ENCODE measurements at places on chromosomes 3 and 15.

DNA sequence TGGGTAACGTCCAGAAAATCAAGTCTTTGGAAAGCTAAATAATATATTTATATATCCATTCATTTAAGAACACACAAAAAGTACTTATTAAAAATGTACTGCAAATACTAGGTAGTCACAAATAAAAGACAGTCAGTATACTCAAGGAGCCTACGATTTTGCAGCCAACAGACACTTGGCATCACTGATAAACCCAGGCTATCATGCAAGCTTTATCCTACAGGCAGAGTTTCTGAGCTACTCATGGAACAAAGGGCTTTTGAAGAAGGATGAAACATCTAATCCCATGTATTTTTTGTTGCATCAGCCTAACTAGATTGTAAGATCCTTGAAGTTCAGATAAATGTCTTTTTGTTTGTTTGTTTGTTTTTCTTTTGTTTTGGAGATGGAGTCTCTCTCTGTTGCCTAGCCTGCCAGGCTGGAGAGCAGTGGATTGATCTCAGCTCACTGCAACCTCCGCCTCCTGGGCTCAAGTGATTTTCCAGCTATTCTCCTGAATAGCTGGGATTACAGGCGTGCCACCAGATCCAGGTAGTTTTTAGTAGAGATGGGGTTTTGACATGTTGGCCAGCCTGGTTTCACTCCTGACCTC, 319.4 kb upstream of the MDFIC2 start:
- DNase-seq = no peak

- peak; percentile 98 for DNase-seq
Measured at GRCh38 chr3:146968204-146968651, 363.1 kb upstream of the PLSCR5 start.

DNA sequence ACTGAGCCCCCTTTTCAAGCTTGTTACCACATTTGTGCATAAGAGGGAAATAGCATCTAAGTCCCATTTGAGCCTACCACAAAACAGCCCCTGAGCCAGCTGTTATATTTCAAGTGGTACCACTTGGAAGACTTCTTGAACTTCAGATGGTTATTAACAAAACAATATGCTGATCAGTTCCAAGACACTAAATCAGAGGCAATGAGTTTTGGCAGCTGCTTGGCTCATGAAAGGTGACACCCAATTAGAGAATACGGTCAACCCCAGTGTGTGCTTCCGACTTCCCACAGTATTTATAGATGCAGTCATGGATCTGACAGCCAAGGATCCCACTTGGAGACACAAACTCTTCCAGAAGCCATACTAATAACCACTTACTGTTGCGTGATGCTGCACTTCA, 469.6 kb upstream of the PPP2R3A start:
- DNase-seq = no peak

- DNase-seq = no peak
Measured at GRCh38 chr3:138594935-138595610, 1.0 kb upstream of the CEP70 start.

DNA sequence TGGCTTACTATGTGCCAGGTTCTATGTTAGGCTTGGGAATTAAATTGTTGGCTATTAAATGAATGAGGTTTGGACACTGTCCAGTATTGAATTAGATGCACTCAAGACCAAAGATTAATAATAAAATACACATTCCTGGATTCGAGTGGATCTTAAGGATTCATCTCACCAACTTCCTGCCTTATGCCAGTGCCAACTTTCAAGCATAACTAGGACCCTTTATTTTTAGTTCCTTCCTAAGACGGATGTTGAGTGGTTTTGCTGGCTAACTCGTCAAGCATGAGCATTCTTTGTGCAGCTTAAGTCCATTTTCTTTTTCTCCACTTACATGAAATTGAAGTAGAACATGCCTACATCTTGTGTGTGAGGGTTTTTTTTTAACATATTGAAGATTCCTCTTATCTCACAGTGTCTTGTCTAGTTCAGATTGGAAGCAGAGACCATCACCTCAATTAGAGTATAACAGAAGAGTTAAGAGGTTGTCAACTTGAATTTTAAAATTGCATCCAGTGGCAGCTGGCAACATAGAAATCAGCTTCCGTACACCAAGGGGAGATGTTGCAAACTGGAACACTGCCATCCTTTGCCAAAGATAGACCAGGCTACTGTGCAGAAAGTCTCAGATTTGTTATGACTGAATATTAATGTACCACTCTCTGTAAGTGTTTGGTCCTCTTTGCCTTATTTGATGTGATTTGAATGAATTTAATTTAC, 106.3 kb upstream of the BFSP2 start:
- no peak for DNase-seq

- peak; percentile 18 for DNase-seq
Measured at GRCh38 chr3:52444860-52445793, at the start of gene SEMA3G. TSS of gene SEMA3G (minus strand) at chr3:52445103. CDS start at chr3:52445027, 76 bp downstream.

DNA sequence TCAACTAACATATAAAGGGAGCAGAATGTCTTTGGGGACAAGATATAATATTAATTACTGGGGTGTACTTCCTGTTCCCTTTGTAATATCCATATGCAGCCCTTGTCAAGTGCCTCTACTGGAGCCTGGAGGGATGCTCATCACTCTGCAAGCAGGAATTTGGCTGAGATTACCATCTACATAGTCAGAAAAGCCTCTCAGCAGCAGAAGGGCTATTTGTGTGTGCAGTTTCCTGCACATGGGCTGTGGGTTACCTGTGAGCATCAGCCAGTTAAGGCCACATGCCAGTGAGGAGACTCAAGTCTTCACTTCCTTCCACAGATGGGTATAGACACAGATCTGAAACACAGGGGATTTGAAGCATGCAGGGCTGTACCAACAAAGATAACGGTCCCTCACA, 278.1 kb upstream of the PLSCR5 start:
- DNase-seq = no peak

DNA sequence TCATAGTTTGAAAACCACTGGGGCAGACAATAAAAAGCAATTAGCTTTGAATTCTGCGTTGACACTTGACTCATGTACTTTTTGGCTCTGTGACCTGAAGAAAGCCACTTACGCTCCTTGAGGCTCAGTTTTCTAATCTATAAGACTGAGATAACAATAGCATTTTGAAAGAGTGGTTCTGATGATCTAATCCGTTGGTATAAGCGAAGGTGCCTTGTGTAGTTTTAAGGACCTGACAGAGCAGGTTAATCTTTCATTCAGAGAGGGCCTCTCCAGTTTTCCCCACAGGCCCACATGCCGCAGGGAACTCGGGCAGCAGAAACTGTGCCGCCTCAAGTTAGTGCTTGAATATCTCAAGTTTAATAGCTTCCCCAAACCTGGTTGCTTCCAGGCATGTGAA, 306.0 kb upstream of the GBE1 start:
- no peak for DNase-seq

GRCh38 chr3:78025916-78026315, 986.0 kb downstream of the ROBO2 start:
- no peak for DNase-seq

DNA sequence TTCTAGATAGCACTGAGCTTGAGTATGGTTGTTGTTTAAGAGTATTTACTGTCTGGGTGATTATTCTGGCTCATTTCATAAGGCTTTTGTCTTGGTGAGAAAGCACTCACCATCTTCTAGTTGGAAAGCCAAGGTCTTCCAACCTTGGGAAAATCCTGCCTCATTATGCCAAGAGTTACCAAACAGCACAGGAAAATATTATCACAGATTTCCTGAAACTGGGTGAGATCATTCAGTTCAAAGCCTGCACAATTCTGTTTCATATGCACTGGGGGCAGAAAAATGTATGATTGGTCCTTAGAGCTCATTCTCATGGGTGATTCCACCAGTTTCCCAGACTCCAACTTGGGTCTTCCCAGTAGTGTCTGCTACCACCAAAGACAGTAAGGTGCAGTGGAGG, 291.8 kb downstream of the RORA start:
- no peak for DNase-seq

- peak; percentile 66 for DNase-seq
Measured at GRCh38 chr3:58640700-58641372, 25.7 kb downstream of the FAM3D start.

DNA sequence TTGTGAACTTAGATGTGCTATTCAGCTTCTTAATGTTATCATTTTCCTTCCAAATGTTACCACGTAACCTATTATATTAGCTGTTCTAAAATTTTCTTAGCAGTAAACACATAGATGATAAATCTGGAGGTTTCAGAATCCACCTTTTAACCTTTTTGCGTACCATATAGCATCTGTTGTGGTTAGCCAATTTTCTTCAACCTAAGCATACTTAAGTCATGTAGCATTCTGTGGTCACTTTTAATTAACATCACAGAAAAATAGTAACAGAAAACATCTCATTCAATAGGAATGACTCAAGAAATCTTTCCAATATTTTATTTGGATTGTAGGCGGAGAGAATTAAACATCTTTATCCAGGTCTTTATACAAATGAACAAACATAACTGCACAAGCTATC, 1465.3 kb upstream of the GBE1 start:
- DNase-seq = no peak
